OCI-M1 (cell line): ENCODE measurements at places on chromosomes 5 and 9.
A peak's percentile ranks its signal among the peaks of the same experiment; 100 is the strongest.

- DNase-seq: no peak
Observed at GRCh38 chr9:6052293-6052919, 37.0 kb upstream of the RANBP6 start.

GRCh38 chr5:139037732-139038131 lies 160.4 kb downstream of the SIL1 start:
- no peak for DNase-seq

DNA sequence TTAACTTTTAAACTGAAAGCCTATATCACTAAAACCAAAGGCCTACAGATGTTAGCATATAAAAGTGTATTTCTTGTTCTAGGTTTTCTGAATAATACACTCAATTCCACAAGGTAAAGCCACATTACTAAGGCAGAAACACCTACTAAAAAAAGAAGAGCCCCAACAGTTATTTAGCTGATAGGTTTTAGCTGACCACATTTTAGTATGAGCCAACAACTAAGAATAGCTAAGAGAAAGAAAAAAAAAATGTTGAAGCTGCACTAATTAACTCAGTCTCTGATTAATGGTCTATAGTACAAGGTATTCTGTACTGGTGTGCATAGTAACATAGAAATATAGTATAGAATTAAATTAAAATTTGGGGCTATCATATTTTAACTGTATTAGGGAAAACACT lies 23.5 kb downstream of the ZFR start:
- DNase-seq: peak; percentile 18

DNA sequence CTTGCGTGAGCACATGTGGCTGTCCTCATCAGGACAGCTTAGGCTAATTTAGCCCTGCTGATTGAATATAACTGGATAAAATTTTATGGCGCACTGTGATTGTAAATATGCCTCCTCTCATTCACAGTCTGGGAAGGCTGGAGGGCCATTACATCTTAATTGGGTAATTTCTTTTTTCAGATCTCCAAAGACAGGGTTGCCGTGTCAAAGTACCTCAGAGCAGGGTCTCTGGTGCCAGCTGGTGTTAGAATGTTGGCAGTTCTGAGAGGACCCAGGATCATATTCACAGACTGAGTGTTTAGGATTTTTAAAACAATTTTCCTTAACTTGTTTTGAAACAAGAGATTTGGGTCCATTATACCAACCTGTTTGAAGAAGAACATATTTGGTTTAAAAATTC lies 455.7 kb upstream of the TLE4 start:
- no peak for DNase-seq

GRCh38 chr9:4879115-4879558 lies 86.4 kb downstream of the RCL1 start:
- DNase-seq: no peak

- no peak for DNase-seq
Observed at GRCh38 chr9:112586599-112587155, 100.0 kb downstream of the KIAA1958 start.

DNA sequence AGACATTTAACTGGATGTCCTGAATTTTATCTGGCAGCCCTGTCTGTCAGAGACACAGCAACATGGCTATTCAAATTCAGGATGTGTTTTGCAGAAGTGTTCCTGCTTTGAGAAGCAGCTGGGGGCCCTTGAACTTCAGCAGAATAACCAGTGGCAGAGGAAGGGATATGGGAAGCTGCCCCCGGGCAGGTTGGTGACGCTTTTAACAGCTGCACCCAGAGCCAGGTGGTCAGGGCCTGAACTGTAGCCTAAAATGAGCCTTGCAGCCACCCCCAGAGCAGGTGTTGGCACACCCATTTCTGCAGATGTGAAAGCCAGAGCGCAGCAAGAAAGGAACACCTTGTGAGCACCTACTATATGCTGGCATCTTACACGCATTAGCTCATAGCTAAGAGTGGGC lies 128.7 kb upstream of the BOD1 start:
- DNase-seq: no peak

GRCh38 chr5:171513591-171513990 lies 94.1 kb downstream of the FGF18 start:
- DNase-seq: no peak

DNA sequence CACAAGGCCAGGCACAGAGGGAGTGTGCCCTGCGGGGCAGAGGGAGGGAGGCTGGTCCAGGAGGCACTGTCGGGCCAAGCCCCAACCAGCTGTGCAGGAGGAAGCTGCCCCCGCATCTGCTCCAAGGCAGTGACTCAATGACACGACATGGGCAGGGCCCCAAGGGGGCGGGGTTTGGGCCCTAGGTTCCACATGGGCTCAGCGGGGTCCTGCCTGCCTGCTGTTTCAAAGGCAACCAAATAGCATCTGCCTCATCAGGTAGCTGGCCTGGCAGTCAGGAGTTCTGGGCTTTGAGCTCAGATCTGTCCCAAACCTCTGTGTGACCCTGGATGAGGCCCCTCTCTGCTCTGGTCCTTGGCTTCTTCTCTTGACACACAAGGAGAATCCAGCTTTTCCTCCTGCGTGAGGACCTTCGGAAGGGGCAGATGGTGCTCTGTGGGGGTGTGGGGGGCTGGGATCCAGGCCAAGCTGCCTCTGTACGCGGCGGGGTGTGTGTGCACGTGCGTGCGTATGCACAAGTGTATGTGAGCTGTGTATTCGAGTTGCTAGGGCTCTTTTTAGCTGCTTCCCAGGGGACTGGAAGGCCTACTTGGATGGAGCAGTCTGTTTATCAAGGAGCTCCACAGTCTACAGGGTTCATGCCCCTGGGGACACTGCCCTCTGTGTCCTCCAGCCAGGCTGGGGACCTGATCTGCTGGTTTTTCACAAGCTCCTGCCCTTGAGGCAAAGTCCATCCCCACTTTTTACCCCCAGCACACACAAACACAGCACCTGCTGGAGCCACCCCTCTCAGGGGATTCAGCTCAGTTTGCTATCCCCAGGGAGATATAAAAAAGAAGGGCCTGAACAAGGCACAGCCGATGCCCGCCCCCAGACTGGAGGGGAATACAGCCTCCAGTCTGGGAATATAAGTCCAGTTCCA lies 138.9 kb downstream of the RGS3 start:
- DNase-seq: peak; percentile 62

DNA sequence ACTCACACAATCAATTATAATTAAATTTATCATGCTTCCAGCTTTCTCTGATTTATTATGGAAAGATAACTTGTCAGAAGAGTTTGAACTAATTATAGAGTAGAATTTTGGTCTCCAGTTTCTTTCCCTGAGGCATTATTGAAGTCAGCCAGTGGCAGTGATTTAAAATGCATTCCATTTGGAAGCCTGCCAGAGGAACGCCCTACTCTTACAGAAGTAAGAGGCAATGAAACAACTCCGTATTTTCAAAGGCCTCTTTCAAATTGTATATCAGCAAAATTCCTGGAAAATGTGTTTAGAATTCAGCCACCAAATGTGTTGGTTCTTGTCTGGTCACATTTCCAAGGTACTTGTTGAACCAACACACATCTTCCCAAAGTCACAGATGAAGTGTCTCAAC lies 640.9 kb downstream of the SEMA5A start:
- DNase-seq: no peak

GRCh38 chr5:83482961-83483360 lies 11.4 kb downstream of the VCAN start:
- DNase-seq: no peak

DNA sequence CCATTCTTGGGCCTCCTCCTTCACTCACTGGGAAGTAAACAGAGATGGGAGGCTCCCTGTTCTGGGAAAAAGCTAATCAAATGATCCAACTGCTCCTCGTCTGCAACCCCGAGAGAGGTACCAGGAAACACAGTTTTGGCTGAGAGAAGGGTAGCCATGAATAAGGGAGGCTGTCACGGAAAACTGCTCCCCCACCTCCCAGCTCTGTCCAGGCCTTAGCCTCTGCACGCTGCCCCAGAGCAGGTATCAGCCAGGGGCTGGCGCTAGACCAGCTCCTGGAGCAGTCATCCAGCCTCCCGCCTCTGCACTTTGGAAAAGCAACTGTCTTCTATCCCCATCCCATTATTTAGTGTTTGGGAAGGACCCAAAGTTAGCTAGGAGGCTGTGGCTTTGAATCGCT lies 266.1 kb downstream of the NDUFS4 start:
- DNase-seq: no peak

DNA sequence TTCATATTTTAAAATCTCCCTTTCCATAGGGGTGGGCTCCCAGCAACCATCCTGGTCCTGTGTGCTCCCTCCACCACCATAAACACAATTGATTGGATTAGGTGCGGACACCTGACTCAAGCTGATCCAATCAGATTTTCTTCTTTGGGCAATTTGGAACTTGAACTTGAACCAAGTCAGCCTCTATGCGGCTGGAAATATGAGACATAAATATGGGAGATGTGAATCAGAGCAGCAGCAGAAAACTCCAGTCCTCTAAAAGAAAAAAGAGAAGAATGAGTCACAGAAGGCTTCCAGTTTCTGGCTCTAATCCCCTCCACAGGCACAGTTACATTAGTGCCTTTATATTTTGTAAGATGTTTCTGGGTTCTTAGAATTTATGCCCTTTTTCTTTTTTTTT lies 306.6 kb downstream of the MLLT3 start:
- DNase-seq: no peak

- no peak for DNase-seq
Observed at GRCh38 chr9:38344566-38345324, 47.8 kb upstream of the ALDH1B1 start.

DNA sequence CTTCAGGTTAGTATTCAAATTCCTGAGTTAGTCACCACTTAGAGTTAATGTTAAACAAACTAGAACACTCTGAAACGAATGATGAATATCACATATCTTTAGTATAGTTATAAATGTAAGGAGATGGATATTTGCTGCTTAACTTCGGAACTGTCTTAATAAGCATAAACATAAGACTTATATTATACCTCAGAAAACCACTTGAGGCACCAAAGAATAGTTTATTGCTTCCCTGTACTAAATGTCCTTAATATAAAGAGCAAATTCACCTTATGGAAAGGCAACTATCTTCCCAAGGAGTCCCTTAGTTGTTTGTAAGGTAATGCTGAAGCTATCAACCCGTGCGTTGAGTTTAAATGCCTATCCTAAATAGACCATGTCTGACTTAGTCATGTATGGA lies 300.0 kb upstream of the ADAMTSL1 start:
- DNase-seq: no peak

GRCh38 chr5:113507601-113508000 lies 5.9 kb upstream of the YTHDC2 start:
- DNase-seq: peak; percentile 1

DNA sequence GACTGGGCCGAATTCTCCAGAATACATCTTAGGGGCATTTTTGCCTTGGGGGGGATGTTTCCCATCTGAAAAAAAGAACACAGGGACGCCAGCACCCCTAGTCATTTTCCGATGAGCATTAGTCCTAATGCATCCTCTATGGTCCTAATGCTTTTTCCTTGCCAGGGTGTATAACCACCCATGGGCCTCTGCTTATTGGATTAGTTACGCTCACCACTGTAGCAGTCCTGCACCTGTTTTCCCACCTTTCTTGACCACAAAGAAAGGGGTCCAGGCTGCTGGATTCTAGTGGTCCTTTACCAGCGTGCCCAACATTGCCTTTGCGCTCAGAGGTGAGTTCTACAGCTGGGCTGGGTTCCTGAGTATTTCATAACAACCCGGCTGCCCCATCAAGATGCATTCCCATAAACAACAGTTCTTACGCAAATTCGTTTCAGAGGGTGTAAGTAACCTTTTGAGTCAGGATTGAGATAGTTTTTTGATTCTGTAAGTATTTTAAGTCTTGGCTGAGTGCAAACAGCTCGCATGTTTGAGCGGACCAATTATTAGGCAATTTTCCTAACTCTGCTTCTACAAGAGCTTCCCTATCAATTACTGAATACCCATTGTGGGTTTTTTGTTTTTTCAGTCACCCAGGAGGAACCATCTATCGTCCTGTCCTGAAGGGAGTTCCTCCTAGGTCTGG lies 135.1 kb downstream of the DROSHA start:
- no peak for DNase-seq

- peak; percentile 97 for DNase-seq
Observed at GRCh38 chr5:12615141-12615820, 711.0 kb upstream of the CTNND2 start.

DNA sequence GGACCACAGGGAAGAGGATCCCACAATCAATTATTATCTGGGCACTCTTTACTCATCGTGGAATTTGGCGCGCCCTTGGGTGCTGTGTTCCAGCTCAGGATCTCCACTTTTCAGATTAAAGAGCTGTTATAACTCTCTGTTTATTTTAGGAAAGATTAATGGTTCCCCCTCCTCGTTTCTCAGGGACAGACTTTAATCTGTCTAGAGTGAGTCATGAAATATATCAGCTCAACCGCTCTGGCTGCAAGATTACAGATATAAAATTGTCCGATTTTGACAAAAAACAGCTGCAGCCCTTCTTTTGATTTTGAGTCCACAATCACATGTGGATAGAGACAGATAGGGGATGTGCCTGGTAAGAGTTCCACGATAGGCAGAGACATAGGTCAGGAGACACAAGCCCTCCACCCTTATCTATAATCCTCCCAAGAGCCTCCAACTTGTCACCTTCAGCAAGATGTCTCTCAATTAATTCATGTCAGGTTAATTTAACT lies 77.6 kb upstream of the ANKRD55 start:
- peak; percentile 93 for DNase-seq

GRCh38 chr5:68544091-68544647 lies 328.6 kb downstream of the PIK3R1 start:
- no peak for DNase-seq

- peak; percentile 74 for DNase-seq
Observed at GRCh38 chr5:56457887-56458812, 225.0 kb upstream of the ANKRD55 start.

DNA sequence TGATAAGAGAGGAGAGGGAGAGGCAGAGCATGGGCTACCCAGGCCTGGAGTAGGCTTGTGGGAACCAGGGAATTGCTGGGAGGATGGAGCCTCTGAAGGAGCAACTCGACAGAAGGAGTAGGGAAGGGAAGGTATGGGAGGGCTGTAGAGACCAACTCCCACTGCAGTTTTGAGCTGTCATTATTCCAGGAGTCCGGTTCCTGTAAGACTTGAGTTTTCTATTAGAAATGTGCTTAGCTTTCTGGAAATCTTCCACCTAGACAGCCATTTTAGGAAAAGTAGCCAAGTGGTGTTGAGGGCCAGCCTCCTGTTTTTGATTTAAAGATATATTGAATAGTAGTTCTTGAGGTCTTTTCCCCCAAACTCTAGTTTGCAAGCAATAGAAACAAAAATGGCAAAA lies 323.5 kb downstream of the LRRC70 start:
- no peak for DNase-seq

DNA sequence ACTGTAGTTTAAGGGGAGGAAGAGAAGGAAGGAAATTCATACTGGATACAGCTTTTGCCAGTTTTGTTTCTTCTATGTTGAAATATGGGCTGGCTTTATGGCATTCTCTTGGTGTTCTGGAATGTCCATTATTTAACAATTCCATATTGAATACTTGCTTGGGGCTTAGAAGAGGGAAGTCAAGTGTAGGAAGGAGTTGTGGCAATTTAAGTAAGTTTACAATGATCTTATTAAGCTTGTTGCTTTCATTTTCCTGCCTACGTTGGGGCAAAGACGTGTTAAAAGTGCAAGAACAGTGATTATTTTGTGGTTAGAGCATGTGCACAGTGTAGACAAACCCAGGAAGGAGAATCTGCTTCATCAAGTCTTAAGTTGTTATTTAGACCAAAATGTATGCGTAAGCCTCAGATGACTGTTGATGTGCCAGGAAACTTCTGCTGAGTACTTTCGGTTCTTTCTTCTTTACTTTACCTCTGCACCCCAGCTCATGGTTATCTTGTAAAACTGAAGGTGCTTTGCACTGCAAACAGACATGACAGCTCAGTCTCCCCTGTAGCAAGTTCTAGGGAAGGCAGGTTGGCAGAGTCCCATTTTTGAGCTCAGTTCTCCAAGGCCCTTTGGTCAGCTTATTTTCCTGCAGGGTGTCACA lies 75.8 kb downstream of the F2RL2 start:
- DNase-seq: peak; percentile 74

- peak; percentile 80 for DNase-seq
Observed at GRCh38 chr5:151250346-151251000, 2.5 kb upstream of the GM2A start.
